GM12878 (cell line): ENCODE measurements at places on chromosomes 2 and 18. TPM values are rescaled to one million over a fixed set of nuclear protein-coding genes. Genes with fewer than 3 reads are reported as not detected.

GRCh38 chr2:187499941-187500532, 52.0 kb upstream of the CALCRL start:
- no peak for DNase-seq

DNA sequence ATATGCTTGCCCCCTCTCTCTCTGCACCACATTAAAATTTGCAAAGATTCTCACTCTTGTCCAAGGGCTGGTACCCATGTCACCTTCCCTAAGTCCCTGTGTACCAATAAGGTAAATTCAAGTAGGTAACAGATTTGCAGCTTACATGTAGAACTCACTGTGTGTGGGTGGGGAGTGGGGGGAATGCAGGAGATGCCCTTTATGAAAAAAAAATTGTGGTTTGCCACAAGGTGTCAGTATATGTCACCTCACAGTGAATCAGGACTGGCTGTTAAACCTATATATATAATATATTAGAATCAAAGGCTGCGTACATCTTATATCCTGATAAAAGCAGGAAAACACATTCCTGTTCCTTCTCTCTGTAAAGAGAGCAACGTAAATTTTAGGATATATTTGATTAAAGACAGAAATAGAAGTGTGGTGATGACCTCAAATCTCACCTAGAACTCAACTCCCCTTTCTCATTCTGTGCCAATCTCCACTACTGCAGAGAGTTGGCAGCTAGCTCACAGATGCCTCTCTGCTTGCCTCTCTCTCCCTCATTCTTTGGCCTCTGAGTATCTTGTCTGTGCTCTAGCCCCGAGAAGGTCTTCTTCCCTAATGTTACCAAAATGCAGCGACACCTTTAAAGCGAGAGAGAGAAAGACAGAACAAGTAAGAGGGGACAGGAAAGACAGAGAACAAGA, 536 bp downstream of the XDH start:
- no peak for DNase-seq

TMEM247 gene
- total RNA-seq = not detected in 2 replicates

STARD6 gene
- 0.33 TPM in 1 of 2 replicates, not detected in the other for total RNA-seq

DNA sequence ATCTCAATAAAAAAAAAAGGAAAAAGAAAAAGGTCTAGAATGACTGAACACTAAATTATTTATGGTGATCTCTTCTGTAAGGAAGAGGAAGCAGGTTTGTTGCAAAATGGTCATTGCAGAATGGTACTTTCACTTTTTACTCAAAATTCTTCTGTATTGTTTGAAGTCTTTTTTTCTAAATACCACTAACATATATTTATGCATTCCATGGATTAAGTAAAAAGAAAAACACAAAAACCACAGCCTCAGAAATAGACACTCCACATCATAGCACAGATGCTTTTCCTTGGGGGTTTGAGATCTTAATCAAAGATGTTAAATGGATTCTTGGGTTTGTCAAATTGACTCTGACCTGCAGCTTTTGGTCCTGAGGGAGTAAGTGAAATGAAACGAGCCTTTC, 47.4 kb downstream of the RHOB start:
- no peak for DNase-seq

BABAM2 gene
- 30.7 and 36.4 TPM in 2 replicates for total RNA-seq
